Activated naive CD4-positive, alpha-beta T cell treated with Interleukin-2 at 50 U/mL for 16 hours (primary cell): ENCODE measurements at places on chromosomes 11 and 22.

DNA sequence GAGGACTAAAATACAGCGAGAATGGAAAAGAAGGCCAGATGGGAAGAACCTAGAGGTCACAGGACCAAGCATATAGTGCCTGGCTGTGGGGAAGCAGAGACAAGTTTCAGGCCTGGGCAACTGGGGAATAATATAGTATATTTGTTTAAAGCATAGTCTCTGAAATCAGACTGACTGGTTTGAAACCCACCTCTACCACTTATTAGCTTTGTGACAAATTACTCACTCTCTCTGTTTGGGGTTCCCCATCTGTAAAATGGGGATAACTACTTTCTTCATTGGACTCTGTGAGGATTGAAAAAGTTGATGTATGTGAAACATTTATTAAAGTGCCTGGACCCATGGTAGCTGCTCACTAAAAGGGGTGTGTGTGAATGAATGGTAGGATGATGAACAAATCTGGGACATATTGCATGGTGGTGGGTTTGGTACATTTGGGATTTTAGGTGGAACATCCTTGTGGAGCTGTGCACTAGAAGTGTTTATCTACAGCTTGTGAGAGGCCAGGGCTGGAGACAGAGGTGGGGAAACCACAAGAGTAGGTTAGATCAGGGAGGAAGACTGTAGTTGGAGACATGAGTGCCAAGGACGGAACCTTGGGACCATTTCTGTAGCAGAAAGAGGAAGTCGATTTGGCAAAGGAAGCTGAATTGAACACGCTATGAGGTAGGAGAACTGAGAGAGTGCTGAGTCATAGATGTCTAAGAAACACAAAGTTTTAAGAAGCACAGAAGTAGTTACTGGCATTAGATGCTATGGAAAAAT is 52.6 kb downstream of the SWAP70 start:
- no peak for DNase-seq

GRCh38 chr22:41237707-41238569 is 2.8 kb downstream of the CHADL start:
- DNase-seq, result peak; percentile 79

GRCh38 chr11:121591405-121592033 is 138.8 kb upstream of the SORL1-AS1 start:
- DNase-seq, result peak; percentile 66

- DNase-seq, result no peak
Observed at GRCh38 chr22:50058906-50059880, 1.1 kb upstream of the TTLL8 start.

GRCh38 chr11:117554601-117555333 is 227.1 kb downstream of the CEP164 start:
- DNase-seq, result no peak

DNA sequence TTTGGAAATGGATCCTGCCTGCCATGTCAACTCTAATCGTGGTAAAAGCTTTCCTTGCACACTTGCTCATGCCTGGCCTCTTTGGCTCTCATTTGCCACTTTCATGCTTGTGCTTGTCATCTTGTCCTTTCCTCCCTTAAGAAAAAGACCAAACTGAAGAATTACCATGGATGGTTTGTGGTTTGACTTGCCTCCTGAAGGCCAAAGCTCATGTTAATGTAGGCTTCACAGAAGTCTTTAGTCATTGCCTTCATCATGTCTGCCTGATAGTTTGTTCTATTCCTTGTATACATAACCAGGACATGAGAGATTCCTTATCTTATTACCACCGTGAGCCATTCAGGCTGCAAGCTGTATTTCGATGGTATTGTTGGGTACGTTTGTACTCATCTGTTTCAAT is 17.3 kb downstream of the TEAD1 start:
- DNase-seq, result no peak

DNA sequence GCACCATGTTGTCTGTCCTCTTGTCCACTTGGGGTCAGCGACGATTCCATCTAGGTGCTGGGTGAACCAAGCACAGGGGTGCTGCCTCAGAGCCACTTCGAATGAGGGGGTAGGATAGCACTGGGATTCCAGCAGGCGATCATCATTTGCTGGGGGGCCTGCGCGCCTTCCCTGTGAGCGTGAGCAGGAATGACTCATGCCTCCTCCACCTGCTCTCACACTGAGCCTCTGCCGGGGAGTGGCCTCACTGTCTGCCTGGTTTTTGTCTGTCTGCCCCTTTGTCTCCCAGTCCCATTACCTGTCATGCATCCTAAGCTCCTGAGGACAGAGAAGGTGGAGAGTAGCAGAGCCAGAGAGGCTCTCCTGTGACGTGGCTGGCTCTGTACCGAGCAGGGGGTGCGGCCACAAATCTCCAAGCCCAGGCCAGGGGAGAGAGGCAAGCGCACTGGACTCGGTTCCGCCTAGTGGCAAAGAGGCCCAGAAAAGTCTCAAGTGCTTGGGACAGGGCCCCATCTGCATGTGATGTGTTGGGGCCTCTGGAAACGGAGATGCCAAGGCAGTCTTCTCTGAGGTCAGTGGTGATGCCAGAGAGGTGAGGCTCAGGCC is 30.8 kb downstream of the RSPH14 start:
- no peak for DNase-seq

DNA sequence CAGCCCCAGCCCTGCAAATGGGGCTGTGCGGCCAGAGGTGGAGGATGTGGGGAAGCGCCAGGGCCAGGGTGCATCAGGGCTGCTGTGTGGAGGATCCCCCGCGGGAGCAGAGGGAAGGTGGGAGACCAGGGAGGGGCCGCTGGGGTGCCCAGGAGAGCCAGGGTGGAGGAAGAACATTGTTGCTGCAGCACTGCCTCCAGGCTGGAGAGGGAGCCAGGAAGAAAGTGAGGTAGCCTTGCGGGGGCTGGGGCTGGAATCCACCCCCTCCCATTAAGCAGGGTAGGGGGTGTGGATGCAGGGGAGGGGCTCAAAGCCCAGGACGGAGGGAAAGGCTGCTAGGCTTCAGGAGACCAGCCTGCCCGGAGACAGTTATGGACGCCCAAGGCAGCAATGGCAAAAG is 15.0 kb downstream of the CABP7 start:
- DNase-seq, result no peak

GRCh38 chr22:25853078-25853477 is 111.1 kb downstream of the MYO18B start:
- DNase-seq, result no peak

DNA sequence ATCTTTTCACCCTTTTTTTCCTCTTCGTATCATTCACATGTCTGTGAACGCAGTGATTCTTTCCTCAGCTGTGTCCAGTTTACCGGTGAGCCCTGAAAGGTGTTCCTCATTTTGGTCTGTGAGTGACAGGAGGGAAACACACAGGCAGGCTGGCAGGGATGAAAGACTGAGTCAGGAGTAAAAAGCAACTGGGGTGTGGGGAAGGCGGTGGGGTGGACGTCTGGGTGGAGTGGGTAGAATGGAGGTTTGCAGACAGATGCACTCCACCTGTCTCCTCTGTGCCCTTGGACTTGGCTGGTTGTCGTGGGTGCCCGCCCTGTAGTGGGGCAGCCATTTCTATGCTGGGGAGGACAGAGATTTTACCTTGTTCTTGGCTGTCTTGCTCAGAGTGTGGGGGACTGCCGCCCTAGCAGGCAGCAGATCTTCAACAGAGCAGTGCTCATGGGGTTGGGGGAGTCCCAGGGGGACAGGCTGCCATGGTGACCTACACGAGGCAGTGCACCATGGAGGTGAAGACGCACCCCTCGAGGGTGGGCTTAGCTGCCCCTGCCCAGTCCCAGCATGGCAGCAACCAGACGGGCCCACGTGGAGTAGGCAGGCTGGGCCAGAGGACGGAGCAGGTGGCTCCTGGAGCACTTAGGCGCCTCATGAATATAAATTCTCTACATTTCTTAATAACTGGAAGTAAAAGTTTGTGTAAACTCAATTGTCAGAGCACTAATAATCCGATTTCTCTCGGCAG is 603.7 kb downstream of the TBC1D22A start:
- DNase-seq, result no peak

- DNase-seq, result no peak
Observed at GRCh38 chr11:60912223-60912850, 1.6 kb upstream of the TMEM109 start.

DNA sequence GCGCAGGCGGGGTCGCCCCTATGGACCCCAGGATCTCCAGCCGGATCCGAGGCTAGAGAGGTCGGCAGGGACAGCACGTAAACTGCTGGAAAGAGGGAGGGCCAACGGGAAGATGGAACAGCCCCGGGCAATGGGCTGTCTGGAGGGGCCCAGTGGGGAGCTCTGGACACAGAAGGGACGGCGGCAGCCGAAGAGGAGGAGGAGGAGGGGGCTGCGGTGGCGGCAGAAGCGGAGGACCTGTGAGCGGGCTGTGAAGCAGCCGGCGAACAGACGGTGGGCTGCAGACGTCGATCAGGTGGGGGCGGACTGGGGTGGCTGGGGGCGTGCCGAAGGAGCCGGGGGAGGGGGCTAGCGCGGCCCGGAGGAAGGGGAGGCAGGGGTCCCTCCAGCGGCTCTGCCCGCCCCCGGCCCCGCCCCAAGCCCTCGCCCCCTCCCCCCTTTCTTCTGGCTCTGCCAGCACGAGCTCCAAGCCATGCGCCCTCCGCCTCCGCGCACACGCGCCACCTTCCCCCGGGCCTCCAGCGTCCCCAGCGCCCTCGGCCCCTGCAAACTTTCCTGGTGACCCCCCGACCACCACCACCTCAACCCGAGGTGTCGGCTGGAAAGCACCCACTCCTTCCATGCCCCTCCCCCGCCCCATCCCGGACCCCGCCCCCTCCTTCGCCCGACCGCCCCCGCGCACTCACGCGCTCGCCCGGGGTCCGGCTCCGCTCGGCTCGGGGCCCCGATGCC is 432 bp downstream of the TNKS1BP1 start:
- DNase-seq, result peak; percentile 8

GRCh38 chr11:31657091-31657490 is 147.5 kb downstream of the ELP4 start:
- no peak for DNase-seq

DNA sequence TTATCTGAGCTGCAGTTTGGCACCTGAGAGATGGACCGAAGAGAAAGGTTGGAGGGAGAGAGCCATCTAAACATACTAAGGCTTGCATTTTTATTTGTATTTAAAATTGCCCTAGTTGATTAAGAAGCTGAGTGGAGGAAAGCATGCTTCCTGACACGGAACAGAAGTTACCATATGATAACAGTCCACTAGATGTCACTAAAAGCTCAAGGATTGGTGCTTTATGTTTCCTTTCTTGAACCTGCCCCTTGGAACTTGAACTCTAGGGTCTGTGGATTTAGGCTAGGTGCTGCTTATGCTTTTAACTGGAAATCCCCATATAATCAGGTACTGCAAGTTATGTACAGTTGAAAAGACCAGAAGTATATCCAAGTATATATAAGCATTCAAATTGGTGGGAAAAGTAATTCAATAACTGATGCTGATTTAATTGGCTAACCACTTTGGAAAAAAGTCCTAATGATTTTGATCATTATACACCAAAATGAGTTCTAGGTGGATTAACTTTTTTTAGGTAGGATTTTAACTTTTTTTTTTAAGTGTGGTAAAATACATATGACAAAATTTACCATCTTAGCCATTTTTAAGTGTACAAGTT is 9.5 kb downstream of the RBMXL2 start:
- DNase-seq, result no peak
